Kidney tubule cell (primary cell): ENCODE measurements at places on chromosomes 12 and 14.

GRCh38 chr14:91004987-91005386, 55.5 kb downstream of the RPS6KA5 start:
- no peak for DNase-seq

GRCh38 chr14:90137807-90138206, 76.0 kb downstream of the KCNK13 start:
- DNase-seq: no peak

GRCh38 chr12:127503246-127503645, 763.7 kb upstream of the TMEM132C start:
- no peak for DNase-seq

- DNase-seq: peak; percentile 89
Measured at GRCh38 chr14:56004786-56005185, 113.4 kb upstream of the PELI2 start.

GRCh38 chr14:82047777-82048470, 514.3 kb upstream of the SEL1L start:
- no peak for DNase-seq

- DNase-seq: no peak
Measured at GRCh38 chr14:106302661-106303060, 776.3 kb downstream of the TMEM121 start.

- no peak for DNase-seq
Measured at GRCh38 chr12:94769776-94770759, 119.7 kb upstream of the TMCC3 start.

- peak; percentile 38 for DNase-seq
Measured at GRCh38 chr12:71639341-71639760, 24.3 kb downstream of the ZFC3H1 start.

GRCh38 chr12:25200703-25201102, 5.7 kb downstream of the ETFRF1 start:
- peak; percentile 59 for DNase-seq

DNA sequence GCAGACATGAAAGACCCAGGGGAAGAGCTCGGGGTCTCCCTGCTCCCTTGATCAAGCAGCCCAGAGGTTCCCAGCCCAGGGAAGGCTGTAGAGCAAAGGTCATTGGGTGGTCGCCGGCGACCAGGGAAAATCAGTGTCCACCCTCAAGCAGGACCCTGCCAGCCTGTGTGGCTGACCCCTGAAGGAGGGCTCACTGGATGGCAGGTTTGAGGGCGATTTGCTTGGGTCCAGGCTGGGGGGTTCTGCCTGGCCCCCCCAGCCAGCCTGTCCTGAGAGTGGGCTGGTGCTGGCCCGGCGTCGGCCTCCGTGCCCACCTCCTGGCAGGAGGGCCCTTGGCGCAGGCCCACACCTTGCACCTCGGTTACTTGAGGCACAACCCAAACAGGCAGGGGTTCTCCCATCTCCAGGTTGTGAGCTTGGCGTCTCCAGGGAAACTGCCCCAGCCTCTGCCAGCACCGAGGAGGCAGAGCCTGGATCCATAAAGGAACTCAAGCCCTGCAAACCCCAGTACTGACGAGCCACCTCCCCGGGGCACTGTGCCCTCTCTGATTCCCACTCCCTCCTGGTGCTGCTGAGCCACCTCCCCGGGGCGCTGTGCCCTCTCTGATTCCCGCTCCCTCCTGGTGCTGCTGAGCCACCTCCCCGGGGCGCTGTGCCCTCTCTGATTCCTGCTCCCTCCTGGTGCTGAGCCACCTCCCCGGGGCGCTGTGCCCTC, 329.0 kb upstream of the SFSWAP start:
- DNase-seq: no peak

DNA sequence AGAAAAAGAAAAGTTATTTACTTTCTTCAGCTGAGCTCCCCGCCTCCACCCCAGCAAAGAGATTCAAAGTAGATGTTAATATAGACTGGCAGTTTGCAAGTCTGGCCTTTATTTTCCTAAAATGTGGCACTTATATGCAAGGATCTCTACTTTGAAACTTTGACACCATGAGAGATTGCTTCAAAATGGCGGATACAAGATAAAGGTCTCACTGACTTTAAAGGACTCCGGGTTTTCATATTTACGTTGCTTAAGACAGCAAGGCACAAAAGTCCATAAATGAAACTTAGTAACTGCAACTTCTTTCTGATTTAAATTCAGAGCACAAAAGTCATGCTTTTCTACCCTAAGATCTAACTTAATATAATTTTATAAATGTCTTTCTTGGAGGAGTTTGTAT, 3.5 kb downstream of the OTX2 start:
- no peak for DNase-seq

- DNase-seq: peak; percentile 20
Measured at GRCh38 chr12:41302979-41303403, 114.9 kb downstream of the PDZRN4 start.

- no peak for DNase-seq
Measured at GRCh38 chr14:99287269-99287942, 15.4 kb upstream of the BCL11B start.

DNA sequence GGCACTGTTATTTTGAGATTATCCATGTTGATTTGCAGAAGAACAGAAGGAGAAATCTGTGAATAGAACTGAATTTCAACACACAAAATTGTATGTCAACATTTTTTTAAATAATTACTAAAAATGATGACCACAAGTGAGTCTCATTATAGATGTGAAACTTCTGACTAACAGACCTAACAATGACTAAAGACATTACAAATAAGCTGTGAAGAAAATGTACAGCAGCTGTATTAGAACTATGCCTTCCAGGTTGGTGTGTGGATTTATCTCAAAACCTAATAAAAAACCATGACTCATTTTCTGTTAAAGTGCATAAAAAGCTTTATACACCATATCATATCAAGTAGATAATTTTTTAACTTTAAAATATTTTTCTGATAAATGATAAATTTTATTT, 22.5 kb upstream of the FOXG1 start:
- DNase-seq: no peak

GRCh38 chr12:67798768-67799167, 150.2 kb downstream of the DYRK2 start:
- peak; percentile 54 for DNase-seq

- DNase-seq: peak; percentile 71
Measured at GRCh38 chr14:75200451-75200850, 24.0 kb upstream of the TMED10 start.

DNA sequence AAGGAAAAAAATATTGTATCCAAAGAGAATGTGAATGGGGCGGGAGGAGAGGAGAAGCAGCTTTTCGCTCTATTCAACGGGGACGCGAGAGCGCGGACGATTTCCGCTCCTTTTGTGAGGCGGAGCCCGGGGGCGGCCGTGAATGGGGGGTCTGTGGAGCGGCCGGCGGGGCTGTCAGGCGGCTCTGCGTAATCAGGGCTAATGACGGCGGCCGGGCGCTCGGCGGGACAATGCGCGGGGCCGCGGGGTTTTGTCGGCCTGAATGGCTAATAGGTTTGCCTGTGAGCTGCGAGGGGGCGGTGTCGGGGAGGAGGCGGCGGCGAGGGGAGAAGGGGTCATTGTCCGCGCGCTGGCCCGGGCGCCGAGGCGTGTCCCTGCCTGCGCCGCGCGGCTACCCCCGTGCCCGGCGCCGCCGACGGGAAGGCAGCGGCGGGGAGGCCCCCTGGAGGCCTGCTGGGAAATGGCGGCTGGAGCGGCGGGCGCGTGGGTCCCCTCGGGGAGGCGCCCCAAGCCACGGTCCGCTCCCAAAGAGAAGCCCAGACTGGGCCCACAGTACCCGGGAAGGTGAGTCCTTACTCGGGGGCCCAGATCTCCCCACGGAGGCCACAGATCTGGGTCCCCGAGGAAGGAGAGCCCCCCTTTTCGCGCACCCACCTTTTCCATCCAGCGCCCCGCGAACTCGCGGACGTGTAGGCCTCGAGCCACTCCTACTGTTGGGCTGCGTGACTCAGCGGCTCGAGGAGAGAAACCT, 6.0 kb downstream of the SIX6 start:
- DNase-seq: no peak

DNA sequence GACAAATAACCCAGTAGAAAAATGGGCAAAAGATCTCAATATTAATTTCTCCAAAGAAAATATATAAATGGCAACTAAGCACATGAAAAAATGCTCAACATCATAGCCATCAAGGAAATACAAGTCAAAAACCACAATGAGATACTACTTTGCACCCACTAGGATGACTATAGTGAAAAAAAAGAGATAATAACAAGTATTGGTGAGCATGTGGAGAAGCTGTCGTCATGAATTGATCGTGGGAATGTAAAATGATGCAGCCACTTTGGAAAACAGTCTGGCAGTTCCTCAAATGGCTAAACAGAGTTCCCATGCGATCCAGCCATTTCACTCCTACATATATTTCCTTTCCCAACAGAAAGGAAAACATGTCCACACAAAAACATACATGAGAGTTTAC, 18.1 kb downstream of the JDP2 start:
- DNase-seq: no peak

GRCh38 chr12:67413577-67413976, 144.4 kb downstream of the CAND1 start:
- DNase-seq: peak; percentile 66

DNA sequence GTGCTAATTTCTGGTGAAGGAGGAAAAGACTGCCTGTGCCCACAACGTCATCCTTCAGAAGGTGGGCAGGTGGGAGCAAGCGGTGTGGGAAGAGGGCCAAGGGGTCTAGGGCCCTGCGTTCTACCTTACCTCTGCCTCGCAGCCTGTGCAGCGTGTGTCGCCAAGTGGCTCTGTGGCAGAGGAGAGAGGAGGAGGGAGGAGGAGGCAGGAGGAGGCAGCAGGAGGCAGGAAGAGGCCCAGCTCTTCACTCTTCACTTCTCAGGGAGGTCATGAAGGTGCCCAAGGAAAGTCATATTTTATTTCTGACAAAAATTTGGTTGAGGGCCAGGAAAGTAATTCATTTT, 177.9 kb downstream of the MYRFL start:
- no peak for DNase-seq

DNA sequence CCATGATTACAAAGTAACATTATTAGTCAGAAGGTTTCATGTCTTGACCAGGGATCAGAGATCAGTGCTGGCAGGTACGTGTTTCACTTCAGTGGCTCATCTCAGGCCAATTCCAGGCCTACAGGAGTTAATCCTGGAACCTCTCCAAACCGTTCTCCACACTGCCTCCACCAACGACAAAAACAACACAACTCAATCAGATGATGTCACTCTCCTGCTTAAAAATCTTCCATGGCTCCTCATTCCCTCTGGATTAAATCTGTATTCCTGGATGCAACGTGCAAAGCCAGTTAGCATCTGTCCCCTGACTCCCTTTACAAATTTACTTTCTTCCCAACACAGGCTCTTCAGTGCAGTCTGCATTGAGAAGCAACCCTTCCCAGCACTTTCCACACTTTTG, 34.3 kb upstream of the TXNRD1 start:
- DNase-seq: peak; percentile 82

DNA sequence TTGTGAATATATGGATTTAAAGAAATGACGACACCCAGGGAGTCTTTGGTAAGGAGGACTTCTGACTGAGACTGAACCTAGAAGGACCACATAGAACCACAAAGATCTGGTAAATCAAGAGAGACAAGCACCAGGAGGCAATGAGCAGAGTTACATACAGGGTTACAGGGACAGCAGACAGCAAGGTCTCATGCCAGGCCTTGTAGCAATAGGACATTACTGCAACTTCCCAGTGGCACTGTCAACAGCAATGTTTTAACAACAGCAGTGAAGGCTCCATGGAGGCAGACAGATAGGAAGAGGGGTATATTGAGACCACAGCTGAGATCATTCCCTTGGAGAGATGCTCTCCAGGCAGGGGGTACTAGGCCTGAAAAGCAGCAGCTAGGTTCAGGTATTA, 18.5 kb downstream of the CPNE8 start:
- DNase-seq: no peak

DNA sequence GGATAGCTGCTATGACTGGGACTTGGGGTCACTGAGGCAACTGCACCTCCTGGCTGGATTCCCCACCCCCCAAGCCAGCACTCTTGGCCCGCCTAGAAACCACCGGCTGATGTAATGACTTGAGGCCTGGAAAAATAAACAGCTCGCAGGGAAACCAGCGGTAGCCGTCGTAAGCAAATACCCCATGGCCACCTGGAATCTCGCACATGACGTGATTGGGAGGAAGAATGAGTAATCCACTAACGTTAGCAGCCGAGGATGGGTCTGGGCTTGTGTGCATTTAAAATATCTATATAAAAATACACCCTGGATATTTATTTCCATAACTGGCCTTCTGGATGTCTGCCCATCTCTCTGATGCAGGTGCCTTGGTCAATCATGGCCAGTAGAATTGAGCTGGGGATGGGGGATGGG, 120.1 kb downstream of the SMOC1 start:
- peak; percentile 96 for DNase-seq

- no peak for DNase-seq
Measured at GRCh38 chr12:59240048-59240447, 319.7 kb upstream of the LRIG3 start.

GRCh38 chr12:21305661-21306060, 29.1 kb downstream of the SLCO1A2 start:
- DNase-seq: no peak

DNA sequence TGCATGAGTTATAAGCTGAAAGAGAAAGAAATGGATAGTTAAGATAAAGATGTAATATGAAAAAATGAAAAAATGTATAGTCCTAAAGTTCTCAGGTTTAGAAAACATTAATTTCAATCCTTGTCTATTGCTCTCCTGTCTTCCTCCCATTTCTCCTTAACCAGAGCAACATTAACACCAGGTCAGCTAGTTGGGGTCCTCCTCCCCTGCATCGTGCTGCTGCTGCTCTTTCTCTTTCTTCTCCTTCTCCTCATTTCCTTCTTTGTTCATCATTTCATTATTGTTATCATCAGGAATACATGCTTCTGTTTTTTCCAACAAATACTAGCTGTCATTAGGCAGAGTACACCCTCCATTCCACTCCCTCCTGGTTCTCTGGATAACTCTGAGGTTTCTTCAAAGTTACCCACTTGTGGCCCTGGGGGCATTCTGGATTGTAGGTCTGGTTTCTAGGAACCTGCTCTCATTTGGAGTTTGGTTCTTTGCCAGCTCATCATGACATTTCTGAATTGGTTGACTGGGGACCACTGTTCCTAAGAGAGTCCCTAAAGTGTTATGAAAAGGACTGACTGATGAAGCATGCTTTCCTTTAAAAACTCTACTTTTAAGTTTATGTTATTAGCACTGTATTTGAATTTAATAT, 17.0 kb downstream of the ACSS3 start:
- DNase-seq: no peak

- DNase-seq: peak; percentile 48
Measured at GRCh38 chr14:20998674-20999366, at the start of gene SLC39A2. Gene SLC39A2 (plus strand): TSS chr14:20999293. CDS start chr14:20999447, 154 bp downstream.

- DNase-seq: peak; percentile 43
Measured at GRCh38 chr14:98348505-98348904, 923.5 kb downstream of the BCL11B start.

DNA sequence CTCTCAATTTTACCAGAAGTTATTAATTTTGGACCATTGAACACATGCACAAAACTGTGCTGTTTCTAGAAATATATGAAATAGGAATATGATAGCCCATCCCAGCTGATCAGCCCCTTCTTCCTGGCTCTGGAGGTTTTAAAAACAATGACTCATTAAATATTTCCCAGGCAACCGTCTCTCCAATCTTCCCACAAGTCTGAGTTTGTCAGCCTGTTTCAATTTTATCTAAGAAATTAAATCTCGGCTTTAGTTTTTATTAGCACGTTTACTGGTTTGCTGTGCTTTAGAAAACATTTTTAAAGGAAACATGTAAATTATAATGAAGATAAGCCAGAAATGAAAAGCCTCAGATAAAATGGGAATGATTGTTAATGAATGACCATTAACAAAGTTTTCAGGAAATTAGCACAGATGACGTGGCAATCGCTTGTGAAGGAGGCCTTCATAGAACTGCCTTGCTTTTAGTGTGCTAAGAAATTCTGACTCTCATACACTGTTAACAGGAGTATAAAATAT, 89.3 kb upstream of the RAP1B start:
- peak; percentile 79 for DNase-seq
